ENCODE measurements at places on chromosomes 11 and 22.

- DNase-seq: no peak
Observed at GRCh38 chr11:110900426-110900825, 188.2 kb upstream of the ARHGAP20 start.

- DNase-seq: no peak
Observed at GRCh38 chr11:116964269-116964668, 126.8 kb upstream of the APOA1 start.

- peak; percentile 31 for DNase-seq
Observed at GRCh38 chr11:3245071-3245470, 12.9 kb upstream of the MRGPRE start.

- DNase-seq: no peak
Observed at GRCh38 chr11:3616721-3617460, 24.9 kb downstream of the ART5 start.

- DNase-seq: no peak
Observed at GRCh38 chr11:78740199-78741071, 165.8 kb upstream of the NARS2 start.

DNA sequence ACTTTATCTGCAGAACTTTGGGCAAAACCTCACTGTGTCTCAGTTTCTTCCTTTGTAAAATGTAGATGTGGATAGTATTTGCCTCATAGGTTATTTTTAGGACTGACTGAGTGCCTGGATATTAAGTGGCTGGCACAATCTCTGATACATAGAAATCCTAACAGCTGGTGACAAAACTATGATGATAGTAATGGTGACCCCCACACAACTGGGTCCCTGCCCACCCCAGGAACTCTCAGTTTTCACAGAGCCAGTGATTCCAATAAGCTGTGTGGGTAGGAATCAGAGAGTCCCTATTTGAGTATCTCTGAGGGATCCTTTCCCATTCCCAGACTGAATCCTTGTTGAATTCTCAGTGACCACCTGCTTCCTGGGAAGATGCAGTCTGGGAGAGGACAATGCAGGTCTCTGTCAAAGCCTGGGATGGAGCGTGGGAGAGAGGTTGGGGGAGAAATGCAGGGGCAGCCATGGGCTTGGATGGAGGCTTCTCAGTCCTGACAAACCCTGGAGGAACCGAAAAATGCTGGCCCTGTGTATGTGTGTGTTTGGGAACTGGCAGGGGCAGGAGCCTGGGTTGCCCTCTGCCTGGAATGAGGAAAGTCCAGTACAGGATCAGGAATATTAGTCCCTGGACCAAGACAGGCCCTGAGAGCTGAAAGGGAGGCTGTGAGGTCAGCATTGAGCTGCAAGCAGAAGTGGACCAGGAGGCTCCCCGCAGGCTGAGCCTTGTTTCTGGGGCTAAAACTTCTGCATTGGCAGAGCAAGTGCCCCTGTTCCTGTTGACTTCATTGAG lies 6.1 kb upstream of the P2RY6 start:
- DNase-seq: no peak

GRCh38 chr11:76823481-76824028 lies 37.2 kb upstream of the ACER3 start:
- no peak for DNase-seq

DNA sequence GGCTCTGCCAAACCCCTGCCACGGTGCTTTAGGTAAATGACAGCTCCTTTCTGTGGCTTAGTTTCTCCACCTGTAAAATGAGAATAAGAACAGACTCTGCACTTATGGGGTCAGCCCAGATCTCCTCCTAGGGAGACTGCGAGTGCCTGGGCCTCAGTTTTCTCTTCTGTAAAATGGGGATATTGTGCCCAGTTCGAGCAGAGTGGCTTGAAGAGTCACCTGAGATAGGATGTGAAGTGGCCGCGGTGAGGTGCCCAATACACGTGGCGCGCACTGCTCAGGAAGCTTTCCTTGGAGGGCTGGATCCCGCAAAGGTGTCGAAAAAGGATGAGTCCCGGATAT lies 473 bp upstream of the EMID1 start:
- DNase-seq: no peak

DNA sequence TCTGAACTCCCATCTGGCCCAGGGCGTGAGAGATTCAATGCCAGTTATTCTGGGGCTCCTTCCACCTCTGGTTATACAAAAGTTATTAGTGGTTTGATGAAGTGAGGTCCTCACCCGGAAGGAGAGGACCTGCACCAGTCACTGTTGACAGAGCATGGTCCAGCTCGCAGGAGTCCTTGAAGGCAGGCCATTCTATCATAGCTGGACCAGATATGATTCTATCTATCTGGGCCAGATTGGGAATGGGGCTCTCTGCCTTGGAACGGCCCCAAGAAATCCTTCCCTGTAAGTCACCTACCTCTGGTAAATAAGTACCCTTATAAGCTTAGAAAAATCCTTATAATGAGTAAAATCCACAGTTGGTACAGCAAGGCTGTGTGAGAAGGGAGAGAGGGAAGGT lies 50.7 kb downstream of the C11orf91 start:
- DNase-seq: no peak

DNA sequence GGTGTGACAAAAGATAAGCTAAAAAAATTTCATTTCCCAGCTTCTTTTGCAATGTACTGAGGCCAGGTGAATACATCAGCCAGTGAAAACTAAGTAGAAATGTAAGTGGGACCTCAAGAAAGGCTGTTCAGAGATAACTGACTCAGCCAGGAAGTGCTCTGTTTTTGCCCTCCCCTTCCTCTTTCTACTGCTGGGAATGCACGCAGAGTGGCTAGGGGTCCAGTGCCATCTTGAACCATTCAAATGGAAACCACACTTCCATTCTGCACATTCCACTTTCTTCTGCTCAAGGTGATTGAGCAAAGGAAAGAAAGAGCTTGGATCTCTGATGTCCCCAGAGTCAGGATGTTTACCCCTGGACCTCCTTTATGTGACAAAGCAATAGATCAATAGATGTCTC lies 27.8 kb upstream of the LMO2 start:
- DNase-seq: no peak

DNA sequence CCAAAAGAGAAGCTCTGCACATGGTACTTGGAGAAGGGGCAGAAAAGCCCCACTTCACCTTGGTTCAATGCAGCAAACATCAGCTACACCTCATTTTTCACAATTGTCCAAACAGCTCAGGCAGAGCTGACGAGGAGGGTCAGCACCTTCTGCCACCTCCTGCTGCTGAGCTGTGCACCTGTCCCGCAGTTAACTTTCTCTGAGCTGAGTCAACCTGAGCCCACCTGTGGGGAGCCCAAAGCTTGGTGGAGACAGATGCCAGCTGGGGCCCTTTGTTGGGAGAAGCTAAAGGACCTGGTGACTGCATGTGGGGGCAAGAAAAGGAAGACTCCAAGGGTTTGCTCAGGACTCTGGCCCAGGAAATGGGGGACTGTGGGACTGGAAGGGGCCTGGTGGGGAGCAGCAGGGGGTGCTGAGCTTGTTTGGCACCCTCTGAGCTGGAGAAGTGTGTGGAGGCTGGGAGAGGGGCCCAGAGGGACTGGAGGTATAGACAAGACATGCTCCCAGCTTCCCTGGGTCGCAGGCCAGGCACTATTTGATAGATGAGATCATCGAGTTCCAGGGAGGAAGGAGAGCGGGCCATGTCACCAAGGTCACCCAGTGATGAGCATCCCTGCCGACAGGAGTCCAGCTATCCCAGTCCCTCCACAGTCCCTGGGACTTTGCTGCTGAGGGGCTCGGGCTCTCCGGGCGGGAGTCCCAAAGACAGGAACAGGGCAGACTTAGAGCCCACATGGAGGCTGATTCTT lies 53.5 kb downstream of the KCNJ4 start:
- DNase-seq: no peak

- DNase-seq: no peak
Observed at GRCh38 chr22:28903080-28903479, 19.7 kb downstream of the ZNRF3 start.

DNA sequence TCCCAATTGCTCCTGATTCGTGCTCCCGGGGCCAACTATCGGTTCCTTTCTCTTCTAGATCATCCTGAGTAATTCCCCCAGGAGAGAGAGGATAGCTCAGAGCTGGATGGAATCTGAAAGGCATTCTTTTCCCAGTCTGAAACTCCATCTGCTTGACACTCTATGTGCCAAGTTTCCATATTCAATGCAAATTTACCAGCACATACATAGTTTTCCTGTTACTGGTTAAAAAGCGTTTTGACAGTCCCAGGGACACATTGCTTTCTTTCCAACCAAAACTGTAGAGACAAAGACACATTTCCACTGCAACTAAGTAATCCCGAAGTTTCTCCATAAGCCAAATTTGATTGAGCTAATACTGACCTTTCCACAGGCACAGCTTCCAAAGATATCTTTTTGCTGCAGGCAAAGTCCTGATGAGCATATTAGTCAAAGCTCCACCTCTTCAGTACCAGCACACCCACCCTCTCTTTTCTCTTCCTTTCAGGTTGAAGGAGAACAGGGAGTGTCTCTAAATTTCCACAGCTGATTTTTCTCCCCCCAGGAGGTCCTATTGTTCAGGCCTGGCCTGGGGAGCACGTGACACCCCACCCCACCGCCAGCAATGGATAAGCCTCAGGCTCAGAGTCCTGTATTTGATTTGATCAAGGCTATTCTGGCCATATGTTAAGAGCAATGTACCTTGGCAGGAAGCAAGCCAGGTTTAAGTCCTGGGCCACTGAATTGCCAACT lies 9.7 kb upstream of the ANKK1 start:
- DNase-seq: no peak

- DNase-seq: no peak
Observed at GRCh38 chr22:45579806-45580725, 77.4 kb downstream of the FBLN1 start.

GRCh38 chr11:118625036-118625690 lies 17.7 kb downstream of the PHLDB1 start:
- no peak for DNase-seq

GRCh38 chr22:43005106-43005505 lies 9.8 kb downstream of the PACSIN2 start:
- DNase-seq: no peak

DNA sequence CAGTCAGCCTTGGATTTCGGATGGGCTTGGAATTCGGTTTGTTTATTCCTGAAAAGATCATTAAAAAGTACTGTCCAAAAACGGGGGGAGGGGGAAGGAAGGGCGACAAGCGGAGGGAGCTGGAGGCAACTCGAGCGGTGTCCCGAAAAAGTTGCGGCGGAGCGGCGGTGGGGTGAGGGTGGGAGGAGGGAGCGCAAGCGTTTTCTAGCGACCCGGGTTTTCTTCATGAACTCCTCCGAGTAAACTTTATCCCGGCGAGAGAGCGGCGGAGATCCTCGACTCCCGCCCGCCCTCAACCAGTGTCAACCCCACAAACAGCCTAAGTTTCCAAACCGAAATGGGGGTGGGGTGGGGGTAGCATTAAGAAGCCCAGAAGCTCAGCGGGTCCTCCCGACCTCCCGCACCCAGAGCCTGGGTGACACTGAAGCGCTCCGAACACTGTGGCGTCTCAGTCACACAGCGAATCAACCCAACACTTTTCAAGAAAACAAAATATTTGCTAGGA lies 133.0 kb upstream of the C11orf58 start:
- DNase-seq: peak; percentile 69

DNA sequence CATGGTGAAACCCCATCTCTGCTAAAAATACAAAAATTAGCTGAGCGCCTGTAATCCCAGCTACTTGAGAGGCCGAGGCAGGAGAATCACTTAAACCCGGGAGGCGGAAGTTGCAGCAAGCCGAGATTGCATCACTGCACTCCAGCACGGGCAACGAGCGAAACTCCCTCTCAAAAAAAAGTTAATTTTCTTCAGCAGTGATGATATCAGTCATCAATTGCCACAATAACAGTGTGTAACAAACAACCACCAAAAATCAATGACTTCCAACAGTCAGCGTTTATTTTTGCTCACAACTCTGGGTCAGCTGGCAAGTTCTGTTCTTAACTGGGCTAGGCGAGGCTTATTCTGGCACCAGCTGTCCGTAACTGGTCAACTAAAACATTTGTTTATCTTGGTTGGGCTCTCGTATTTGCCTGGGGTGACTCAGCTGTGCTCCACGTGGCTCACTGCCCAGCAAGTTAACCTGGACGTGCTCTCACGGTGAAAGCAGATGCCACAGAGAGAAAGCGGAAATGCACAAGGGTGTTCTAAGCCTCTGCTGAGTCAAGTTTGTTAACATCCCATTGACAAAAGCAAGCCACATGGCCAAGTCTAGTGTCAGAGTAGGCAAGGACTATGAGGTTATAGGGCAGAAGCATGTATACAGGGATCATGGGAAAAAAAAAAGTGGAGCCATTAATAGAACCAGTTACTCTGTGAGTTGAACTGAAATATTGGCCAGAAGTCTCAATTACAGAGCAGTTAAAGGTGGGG lies 52.1 kb downstream of the LHFPL7 start:
- peak; percentile 91 for DNase-seq

GRCh38 chr11:120060512-120060911 lies 77.4 kb downstream of the TRIM29 start:
- no peak for DNase-seq

All from NCI-H1092 treated with DMSO at 0.1 percent for 48 hours (cell line).